Spinal cord (tissue), 10 donors: ENCODE measurements at places on chromosomes 6 and 20.
A peak's percentile ranks its signal among the peaks of the same experiment; 100 is the strongest.

DNA sequence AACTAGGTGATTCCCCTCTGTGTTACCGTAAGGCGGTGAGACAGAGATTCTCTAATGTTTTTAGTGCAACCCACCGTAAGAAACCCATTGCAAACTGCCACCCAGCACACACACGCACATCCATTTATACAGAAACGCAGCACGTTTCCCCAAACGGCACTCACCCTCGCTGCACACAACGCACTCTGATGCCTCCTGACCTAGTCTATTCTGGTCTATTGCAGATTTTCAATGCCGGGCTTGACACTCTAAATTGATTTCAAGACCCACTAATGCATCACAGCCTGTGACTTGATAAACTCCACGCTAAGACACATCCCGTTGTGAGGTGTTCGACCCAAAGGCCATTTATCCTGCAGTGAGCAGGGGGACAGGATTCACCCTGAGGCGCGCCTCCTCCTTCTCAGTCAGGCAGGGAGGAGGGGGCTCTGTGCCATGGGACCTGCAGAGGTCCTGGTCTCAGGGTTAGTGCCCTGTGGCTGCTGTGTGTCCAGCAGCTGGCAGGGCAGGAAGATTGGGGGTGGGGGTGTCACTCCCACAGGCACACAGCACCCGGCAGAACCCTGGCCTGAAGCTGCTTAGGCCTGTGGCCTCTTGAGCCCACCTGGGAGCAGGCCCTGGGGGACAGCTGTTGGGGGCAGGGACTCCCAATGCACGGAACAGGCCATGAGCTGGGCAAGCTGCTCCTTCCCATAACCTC is 335.6 kb downstream of the PREX1 start:
- no peak for DNase-seq

- peak; percentile 64 for DNase-seq
These were observed 5.5 kb downstream of the POU3F2 start for GRCh38 chr6:98839781-98840361.

GRCh38 chr6:27545271-27546046 is 72.6 kb upstream of the ZNF184 start:
- DNase-seq = no peak

- DNase-seq = peak; percentile 85
These were observed 172.9 kb downstream of the ADGRG6 start for GRCh38 chr6:142474531-142475289.

DNA sequence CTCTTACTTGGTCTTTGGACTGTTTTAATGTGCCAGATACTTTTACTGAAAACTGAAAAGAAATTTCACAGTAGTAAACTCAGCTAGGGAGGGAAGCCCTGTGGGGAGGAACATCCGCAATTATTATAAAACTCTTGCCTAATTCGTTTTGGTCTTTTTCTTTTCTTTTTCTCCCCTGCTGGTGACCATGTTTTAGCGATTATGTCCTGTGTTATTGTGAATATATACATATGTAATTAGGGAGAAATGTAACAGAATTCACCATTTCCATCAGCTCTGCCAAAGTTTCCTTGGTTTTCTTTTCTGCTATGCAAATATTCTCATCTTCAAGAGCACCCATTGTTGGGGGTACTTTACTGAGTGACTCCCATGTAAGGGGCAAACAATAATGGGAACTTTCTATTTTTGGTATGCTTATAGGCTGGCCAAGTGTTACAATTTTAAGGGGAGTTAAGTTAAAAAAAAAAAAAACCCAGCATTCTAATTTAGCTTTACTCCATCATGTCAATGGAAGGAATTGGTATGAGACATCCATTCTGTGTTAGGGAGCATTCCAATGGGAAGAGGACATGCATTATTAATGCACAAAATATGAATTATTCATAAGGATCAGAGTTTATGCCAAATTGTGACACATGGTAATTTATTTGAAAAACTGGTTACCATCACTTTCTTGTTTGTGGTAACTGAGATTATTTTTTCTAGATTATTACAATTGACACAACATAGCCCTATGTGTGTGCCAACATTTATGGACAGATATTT is 2.0 kb downstream of the DOK5 start:
- DNase-seq = no peak

- no peak for DNase-seq
These were observed 51.2 kb downstream of the TP53INP2 start for GRCh38 chr20:34755367-34755766.

DNA sequence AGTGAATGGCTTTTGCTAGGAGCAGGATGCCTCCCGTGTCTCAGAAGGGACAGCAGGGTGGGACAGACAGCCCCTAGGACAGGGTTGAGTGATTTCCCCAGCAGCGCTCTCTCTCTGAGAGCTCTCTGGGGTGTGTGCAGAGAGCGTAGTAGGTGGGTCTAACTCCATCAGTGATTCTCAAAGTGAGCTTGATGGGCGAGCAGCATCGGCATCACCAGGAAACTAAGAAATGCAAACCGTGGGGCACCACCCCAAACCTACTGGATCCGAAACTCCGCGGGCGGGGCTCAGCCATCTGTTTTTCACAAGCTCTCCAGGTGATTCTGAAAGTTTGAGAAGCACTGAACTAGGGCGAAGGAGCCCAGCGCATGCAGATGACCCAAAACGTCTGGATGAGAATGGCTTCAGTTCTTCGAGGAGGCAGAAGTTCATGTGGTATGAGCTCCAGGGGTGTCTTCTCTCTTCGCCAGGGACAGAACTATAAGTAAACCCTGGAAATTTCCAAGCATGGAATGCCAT is 119.6 kb upstream of the RNF24 start:
- DNase-seq = no peak

DNA sequence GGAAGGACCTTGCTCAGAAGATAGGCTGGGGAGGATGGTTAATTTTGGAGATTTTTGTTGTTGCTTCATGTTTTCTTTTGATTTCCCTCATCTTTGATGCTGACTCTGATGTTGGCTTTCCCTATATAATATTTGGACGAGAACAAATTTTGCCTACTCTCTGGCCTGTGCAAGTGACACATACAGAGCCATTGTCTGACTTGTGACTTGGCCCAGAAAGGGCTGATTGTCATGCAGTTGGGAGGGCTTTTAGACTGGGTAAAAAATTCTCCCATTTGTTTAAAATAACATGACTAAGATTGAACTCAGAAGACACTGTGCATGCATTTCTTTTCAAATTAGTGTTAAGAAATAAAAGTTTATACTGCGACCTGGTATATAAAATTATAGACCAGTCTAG is 98.6 kb upstream of the SUPT3H start:
- DNase-seq = no peak

- no peak for DNase-seq
These were observed 95.5 kb upstream of the AGPAT4 start for GRCh38 chr6:161369339-161369738.

DNA sequence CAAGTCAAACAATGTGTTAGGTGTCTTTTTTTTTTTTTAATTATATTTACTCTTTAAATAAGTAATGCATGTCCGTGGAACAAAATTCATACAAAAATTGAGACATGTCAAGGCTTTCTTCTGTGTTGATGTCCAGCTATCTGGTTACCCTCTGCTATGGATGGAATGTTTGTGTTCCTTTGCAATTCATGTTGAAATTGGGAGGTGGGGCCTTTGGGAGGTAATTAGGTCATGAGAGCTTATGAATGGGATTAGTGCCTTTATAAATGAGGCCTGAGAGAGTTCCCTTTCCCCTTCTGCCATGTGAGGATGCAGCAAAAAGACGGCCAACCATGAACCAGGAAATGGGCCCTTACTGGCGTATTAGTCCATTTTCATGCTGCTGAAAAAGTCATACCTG is 83.1 kb upstream of the KCNG1 start:
- no peak for DNase-seq

- no peak for DNase-seq
These were observed 190.9 kb downstream of the OTOR start for GRCh38 chr20:16939051-16939450.

DNA sequence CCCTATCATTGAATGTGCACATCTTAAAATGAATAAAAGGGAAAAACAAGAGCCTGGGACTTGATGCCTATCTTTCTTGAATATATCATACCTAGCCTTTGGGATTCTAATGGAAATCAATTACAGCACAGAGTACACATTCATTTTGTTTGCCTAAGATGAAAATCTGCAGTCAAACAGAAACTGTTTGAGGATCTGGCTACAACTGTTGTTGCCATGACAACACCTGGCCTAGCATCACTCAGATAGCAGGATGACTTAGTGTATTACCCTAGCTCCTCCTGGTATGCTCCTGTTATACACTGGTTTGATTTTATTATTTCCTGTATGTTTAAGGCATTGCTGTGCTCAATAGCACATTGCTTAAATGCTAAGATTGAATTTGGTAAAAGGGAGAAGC is 71.5 kb upstream of the LAMP5 start:
- no peak for DNase-seq

- no peak for DNase-seq
These were observed 181.0 kb upstream of the ZNF217 start for GRCh38 chr20:53774461-53775203.

GRCh38 chr6:38774929-38775707 is 60.0 kb downstream of the DNAH8 start:
- DNase-seq = no peak

GRCh38 chr20:36881888-36882287 is 6.0 kb downstream of the TLDC2 start:
- DNase-seq = no peak

DNA sequence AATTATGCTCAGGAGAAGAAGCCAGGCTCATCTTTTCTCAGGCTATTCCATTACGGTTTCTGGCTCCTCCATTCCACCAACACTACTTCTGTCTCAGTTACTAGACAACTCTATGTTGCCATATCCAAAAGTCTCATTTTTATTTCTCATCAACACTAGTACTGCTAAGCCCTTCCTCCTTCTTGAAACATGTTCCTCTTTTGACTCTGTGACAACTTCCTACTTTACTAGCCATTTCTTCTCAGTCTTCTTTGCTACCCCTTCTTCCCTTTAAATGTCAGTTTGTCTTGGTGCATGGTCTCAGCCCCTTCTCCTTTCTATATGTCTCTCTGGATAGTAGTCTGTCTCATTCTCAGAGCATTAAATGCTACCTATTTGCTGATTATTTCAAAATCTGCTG is 7.1 kb upstream of the ADGRG6 start:
- DNase-seq = no peak

DNA sequence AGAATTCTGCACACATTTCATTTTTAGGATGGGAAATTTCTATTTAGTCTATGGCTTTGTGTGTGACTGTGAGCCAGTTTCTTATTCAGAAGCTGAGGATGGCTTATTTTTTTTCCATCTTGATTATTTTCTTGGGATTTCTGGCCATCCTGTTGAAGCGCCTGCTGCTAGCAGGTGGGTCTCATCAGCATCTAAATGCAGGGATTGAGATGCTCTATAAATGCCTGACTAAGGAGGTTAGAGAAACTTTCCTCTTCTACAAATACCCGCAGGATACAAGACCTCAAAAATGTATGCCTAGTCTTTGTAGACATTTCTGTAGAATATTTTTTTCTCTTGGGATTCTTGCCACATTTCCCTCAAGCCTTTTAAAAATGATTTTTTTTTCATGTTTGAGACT is 138.0 kb upstream of the CCN2 start:
- DNase-seq = no peak

DNA sequence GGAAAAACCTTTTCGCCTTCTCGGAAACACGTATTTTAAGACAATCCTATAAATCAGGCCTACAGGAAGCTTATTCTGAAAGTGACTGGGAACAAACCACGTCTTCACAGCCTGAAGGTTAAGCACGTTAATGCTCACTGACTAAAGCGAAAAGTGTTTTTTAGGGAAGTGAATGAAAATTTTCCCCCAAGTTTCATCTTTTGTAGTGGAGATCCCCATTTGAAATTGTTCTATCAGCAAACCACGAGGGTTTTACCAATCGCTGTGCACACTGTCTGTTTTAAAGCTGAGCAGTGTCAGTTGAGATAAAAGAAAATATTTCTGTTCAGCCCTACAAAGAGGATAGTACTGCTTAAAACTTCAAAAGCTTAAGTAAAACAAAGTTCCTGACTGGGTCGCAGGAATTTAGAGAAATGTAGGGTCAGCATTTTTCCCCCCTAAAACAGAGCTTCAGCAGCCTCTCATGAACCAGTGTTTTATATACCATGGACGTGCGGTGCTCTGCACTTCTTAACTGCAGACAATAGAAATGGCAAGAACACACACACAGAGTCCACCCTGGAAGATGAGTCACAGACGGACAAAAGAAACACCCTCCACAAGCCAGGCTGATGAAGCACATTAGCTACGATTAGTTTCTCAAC is 34.9 kb downstream of the SLC22A23 start:
- DNase-seq = peak; percentile 36

DNA sequence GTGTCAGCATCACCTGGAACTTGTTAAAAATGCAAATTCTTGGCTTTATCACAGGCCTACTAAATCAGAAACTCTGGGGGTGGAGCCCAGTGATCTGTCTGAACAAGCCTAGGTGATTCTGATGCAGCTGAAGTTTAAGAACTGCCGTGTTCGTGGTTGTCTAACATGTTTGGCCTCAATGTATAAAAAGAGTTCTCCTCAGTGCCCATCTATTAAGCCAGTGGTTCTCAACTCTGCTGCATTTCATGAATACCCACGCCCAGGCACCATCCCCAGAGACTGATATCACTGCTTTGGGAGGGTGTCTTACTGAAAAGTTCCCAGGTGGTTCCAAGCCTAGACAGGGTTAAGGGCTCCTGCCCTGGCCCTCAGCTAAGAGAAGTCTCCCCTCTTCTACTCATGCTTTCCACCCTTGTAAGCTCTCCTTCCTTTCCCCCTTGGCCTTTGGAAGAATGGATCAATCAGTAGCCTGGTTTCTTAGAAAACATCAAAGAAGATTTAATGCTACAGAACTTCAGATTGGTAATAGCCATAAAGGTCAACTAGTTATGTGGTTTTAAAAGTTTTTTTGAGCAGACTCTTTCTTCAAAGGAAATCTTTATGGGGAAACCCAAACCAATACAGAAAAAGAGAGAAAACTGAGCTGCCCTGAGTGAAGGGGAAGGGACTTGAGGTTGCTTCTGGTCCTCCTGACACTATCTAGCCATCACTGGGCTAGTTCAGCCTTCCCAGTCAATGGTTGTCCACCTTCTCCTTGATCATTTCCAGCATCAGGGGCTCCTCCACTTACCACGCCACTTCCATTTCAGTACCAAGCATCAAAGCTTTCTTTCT is 38.9 kb upstream of the TNFAIP3 start:
- no peak for DNase-seq

DNA sequence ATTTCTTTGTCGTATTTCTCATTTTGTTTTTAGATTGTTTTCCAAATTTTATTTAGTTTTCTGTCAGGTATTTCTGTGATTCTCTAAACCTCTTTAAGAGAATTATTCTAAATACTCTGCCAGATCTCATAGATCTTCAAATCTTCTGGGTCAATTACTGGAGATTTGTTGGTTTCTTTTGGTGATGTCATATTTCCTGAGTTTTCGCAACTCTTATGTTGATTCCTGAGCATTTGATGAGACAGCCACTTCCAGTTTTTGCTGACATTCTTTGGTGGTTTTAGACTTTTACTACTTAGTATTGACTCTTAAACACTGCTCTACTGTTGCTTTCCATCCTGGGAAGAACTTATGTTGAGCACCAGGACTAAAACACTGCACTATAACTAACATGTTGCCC is 21.9 kb downstream of the ADGB start:
- no peak for DNase-seq
